ENCODE measurements at places on chromosomes 3 and 15.

DNA sequence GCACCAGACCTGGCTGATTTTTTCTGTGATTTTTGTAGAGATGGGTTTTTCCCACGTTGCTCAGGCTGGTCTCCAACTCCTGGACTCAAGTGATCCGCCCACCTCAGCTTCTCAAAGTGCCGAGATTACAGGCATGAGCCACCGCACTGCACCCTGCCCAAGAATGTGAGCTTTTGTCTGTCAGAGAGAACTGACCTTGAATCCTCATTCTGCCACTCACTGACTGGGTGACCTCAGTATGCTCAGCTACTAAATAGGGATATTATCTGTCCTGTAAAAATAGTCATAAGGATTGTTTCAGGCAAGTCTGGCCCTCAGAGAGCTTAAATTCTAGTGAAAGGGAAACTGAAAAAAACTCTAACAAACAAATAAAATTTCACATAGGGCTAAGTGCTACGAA lies 2.1 kb upstream of the RFT1 start:
- DNase-seq, result no peak

DNA sequence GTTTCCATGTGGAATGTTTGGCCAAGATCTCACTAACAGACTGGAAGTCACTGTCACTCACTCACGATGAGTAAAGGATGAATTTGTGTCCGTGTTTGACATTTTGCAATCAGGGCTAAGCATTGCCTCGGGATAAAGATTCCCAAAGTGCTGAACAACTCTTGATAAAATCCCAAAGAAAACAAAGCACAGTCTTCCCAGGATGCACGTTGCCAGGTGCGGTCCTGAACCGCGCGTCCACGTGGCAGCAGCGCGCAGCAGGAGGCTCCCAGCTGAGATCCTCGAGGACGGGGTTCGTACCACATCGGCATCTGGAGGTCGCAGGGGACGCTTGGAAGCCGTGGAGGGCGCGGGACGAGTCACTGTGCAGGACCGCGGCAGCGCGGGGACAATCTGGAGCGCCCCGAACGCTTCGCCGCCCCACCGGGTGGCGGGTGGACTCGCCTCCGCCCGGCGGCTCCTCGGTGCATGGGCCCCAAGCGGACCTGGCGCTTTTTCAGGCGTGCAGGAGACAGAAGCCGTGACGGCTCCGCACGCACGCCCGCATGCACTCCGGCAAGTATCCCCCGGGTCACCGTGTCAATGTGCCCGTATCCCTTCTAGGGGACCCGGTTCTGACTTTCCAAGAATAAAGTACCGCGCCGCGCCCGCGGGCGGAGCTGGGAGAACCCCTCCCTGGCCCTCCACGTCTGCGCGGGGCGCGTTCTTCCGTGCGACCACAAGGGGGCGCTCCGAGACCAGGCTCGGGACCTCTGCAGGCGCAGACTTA lies 17.7 kb downstream of the CPN2 start:
- DNase-seq, result peak; percentile 94

- no peak for DNase-seq
Observed at GRCh38 chr3:178538056-178538455, 1.8 kb downstream of the KCNMB2 start.

DNA sequence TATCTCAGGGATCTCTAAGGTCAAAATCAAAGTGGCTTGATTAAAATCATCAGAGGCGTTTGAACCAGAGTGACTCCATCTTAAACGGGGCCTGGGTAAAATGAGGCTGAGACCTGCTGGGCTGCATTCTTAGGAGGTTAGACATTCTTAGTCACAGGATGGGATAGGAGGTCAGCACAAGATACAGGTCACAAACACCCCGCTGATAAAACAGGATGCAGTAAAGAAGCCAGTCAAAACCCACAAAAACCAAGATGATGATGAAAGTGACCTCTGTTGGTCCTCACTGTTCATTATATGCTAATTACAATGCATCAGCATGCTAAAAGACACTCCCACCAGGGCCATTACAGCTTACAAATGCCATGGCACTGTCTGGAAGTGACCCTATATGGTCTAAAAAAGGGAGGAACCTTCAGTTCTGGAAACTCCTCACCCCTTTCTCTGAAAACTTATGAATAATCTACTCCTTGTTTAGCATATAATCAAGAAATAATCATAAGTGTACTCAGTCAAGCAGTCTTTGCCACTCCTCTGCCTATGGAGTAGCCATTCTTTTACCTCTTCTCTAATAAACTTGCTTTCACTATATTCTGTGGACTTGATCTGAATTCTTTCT lies 143.3 kb upstream of the SLCO3A1 start:
- no peak for DNase-seq

- DNase-seq, result no peak
Observed at GRCh38 chr15:61938249-61938648, 122.0 kb downstream of the VPS13C start.

- no peak for DNase-seq
Observed at GRCh38 chr3:40187945-40188344, 121.6 kb upstream of the EIF1B start.

DNA sequence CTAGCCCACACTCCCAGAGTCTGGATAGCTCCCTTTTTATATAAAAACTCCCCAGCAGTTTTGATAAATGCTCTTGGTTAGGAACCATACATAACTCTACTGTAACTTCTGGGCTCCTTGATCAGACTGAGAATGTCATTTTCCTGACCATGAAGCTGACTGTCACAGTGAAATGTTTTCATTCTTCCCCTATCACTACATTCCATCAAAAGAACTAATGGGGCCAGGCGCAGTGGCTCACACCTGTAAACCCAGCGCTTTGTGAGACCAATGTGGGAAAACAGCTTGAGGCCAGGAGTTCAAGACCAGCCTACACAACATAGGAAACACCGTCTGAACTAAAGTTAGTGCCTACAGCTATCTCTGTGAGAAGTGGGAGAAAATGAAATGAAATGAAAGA lies 72.8 kb upstream of the MYO5C start:
- DNase-seq, result no peak

DNA sequence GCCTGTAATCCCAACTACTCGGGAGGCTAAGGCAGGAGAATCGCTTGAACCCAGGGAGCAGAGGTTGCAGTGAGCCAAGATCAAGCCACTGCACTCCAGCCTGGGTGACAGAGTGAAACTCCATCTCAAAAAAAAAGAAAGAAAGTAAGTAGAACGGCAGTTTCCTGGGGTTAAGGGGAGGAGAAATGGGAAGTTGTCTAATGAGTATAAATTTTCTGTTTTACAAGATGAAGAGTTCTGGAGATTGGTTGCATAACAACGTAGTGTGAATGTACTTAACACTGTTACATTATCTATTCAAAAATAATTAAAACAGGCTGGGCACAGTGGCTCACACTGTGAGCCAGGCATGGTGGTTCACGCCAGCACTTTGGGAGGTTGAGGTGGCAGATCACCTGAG lies 45.4 kb downstream of the GRK7 start:
- no peak for DNase-seq

GRCh38 chr15:60790641-60791040 lies 311.7 kb upstream of the ICE2 start:
- no peak for DNase-seq

DNA sequence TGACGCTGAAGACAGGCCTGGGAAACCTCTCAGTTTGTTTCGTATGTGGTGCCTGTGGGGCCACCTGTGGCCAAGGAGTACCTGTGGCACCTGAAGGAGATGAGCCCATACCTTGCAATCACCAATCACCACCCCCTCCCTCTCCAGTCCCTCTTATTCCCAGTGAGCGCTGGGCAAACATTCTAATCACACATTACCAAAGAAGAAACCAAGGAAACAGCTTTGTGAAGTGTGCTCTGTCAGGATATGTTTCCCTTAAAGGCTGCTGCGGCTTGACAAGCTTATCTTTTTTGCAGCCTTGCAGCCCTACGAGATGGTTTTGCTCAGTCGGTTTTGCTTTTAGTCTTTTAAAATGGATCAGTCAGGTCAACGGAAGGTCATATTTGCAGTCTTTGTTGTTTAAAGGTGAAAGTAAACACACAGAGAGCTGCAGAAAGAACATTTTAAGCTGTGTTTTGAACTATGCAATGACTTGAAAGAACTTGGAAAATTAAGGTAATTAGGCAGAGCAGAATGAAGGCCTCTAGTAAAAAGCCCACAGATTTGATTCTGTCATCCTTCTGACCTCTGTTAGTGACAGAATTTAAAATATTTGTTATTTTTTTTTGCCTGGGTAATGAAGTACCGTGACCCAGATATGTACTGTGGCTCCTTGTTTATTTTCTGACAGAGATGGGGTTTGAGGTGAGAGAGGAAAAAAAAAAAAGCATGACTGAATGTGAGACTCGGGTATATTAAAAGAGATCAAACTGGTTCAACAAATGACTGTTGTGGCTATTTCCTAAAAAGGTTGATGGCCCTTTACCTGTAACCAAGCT lies 461.4 kb downstream of the NSUN3 start:
- DNase-seq, result no peak

DNA sequence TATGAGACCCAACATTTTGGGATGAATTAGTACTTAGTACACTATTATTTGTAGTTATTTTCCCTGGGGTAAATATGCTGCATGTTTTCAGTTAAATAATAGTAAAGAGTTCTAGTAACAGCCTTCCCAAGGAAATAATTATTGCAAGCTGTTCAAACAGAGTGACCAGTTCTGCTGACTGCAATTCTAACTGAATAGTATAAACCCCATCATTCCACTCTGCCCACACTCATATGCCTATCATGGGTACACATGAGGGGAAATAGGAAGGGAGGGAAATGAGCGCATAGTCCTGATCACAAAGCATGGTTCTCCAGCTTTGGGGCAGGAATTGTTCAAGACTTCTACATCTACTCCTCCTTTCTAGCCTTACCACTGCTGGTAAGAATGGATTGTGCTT lies 18.7 kb downstream of the UQCC5 start:
- no peak for DNase-seq

GRCh38 chr3:19103510-19103909 lies 44.8 kb upstream of the KCNH8 start:
- no peak for DNase-seq

DNA sequence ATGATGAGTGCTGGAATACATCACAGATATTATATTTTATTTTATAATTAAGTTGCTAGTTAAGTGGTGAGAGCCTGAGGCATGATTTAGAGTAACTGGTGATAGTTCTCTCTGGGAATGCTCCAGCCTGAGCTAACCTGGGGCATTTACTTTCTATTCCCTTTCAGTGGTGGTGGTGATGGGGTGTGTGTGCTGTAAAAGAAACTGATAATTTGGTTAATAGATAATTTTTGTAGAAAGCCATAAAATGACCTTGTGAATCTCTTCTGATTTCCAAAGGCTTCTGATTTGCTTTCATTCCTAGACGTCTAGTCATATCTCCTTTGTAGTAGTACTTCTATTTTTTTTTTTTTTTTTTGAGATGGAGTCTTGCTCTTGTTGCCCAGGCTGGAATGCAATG lies 46.8 kb upstream of the DPPA4 start:
- no peak for DNase-seq

DNA sequence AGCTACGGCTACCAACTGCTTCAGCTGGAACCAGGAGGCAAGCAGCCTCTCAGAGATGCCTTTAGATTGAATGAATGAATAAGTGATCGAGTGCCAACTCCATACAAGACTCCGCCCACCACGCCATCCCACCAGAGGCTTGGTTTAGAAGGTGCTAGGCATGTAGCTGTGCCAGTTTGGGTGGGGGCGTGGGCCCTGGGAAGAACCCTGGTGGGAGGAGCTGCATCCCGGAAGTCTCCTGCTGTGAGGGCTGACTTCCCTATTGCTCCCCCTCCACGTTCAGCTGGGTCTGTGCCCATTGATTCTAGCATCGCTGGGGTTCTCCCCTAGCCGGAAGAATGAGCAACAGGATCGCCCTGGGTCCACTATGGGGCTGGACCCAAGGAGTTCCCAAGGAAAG lies 20.9 kb downstream of the LINGO1 start:
- no peak for DNase-seq
